ENCODE measurements at places on chromosomes 7 and 10. TPM values are rescaled to one million over a fixed set of nuclear protein-coding genes. Genes with fewer than 3 reads are reported as not detected.

Gene DOCK4
- 8.2 TPM for total RNA-seq

Gene TMEM196
- not detected for total RNA-seq

Gene TMEM184A
- 0.39 TPM for total RNA-seq

Gene IFIT1
- 0.19 TPM for total RNA-seq

Gene FAM20C
- total RNA-seq, result 29.5 TPM

Gene POLR2J3
- 25.5 TPM for total RNA-seq

Gene ADAM8
- 115 TPM for total RNA-seq

Gene CRHR2
- total RNA-seq, result not detected

Gene RTKN2
- total RNA-seq, result 0.99 TPM

Gene TRIM50
- total RNA-seq, result not detected

Gene EVX1
- total RNA-seq, result not detected

Gene CTAGE6
- total RNA-seq, result not detected

Gene TDRD1
- 0.31 TPM for total RNA-seq

Gene UNCX
- total RNA-seq, result not detected

Gene SPDYE17
- not detected for total RNA-seq

Gene OR2A5
- not detected for total RNA-seq

Gene EN2
- total RNA-seq, result not detected

Gene ERVW-1
- not detected for total RNA-seq

Gene SLC13A1
- total RNA-seq, result not detected

Gene ARMC3
- not detected for total RNA-seq

Gene RBP4
- total RNA-seq, result not detected

Gene ABCB8
- 53.4 TPM for total RNA-seq

Gene ITPRID1
- not detected for total RNA-seq

Gene FZD8
- total RNA-seq, result 26.0 TPM

Gene AGAP4
- 2.0 TPM for total RNA-seq

Gene AKR1C8
- total RNA-seq, result not detected

Gene KLF14
- total RNA-seq, result not detected

Gene KIF11
- total RNA-seq, result 8.4 TPM

Gene BMPER
- 0.11 TPM for total RNA-seq

Gene BBS9
- total RNA-seq, result 7.6 TPM

Gene FGF8
- total RNA-seq, result not detected

Gene FAM25A
- 3.3 TPM for total RNA-seq

Gene MRPS17
- 11.1 TPM for total RNA-seq

Gene OR2F2
- not detected for total RNA-seq

Gene AKR1B1
- 47.8 TPM for total RNA-seq

Gene SH2D4B
- total RNA-seq, result not detected

Gene ATAD1
- 27.8 TPM for total RNA-seq

Gene IL6
- not detected for total RNA-seq

Gene CHAT
- total RNA-seq, result not detected

Gene GOLGA7B
- 0.46 TPM for total RNA-seq

Gene CHCHD1
- total RNA-seq, result 61.4 TPM

Gene ZPBP
- total RNA-seq, result not detected

All from hair follicular keratinocyte (primary cell).